ENCODE measurements at places on chromosomes 12 and 14.

GRCh38 chr14:105203057-105203531, 22.0 kb upstream of the NUDT14 start:
- DNase-seq = peak; percentile 69

DNA sequence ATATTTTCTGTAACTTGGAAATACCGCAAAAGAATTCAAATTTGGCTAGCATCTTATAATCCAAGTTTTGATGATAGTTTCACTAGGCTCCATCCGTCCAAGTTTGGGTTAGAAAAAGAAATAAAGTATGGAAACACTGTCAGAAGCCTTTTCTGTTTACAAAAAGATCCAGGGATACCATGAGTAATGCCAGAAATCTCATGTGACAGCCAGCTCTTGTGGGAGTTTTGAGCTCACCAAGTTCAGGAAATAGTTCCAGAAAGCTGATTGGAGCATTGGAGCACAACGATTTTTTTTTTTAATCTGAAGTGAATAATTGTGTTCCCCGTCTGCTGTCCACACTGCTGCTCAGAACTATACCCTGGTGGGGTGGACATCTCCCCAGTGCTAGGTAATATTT, 229.7 kb upstream of the NPAS3 start:
- peak; percentile 88 for DNase-seq

GRCh38 chr12:11862798-11863197, 207.9 kb upstream of the BCL2L14 start:
- peak; percentile 23 for DNase-seq

DNA sequence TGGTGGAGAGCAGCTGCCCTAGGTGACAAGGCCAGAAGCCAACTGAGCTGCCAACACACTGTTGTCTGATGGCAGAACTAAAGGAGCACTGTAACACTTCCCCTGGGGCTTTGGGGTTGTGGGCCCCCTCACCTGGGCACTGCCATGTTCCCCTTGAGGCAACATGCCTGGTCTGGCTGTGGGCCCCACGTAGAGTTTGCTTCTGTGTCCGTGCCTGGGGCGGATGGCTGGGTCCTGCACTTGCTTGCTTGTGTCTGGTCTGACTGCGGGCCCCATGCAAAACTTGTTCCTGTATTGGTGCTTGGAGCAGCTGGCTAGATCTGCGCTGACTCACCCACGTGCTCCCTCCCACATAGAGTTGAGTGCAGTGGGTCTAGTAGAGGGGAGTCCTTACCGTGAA, 78.4 kb downstream of the MNAT1 start:
- no peak for DNase-seq

- DNase-seq = no peak
These were observed 50.6 kb upstream of the FLRT2 start for GRCh38 chr14:85479306-85479705.

GRCh38 chr12:75720812-75721641, 209.6 kb upstream of the KRR1 start:
- no peak for DNase-seq

GRCh38 chr12:100698518-100698917, 96.1 kb upstream of the ANO4 start:
- DNase-seq = no peak

GRCh38 chr12:101004898-101005297, 205.1 kb downstream of the SLC5A8 start:
- DNase-seq = peak; percentile 35

DNA sequence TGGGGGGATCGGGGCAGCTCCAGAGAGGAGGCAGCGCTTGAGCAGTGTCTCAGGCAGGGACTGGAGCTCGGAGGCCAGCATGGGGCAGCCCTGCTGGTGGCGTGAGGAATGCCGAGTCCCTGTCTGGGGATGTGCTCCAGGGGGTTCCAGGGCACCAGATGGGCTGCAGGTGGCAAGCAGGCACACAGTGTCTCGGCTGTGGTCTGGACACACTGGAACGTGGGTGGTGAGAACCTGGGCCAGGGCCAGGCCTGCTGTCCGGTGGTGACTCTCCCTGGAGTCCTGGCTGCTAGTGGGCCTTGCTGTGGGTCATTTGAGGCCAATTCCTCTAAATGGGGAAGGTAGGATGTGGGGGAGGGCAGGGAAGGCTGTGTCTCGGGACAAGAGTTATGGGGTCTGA, 199.4 kb upstream of the RTL1 start:
- DNase-seq = no peak

GRCh38 chr12:95130096-95130495, 56.7 kb upstream of the NR2C1 start:
- DNase-seq = peak; percentile 44

DNA sequence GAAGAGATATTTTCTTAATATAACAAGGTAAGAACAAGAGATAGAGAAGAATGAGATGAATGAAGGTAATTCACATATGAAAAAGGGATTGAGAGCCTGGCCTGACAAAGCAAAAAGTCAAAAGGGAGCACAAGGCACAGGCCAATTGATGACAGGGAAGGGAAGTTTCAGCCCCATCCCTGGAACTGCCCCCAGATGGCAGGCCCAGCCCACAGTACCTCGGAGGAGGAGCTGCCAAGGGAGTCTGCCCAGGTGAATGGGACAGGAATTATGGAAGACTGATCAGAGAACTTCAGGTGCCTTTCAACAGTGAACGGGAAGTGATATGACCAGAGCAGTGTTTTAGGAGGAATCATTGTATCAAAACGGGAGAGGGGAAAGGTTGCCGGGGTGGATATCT, 15.7 kb downstream of the SNRPF start:
- no peak for DNase-seq

- no peak for DNase-seq
These were observed 211.6 kb downstream of the KIF26A start for GRCh38 chr14:104349950-104350349.

DNA sequence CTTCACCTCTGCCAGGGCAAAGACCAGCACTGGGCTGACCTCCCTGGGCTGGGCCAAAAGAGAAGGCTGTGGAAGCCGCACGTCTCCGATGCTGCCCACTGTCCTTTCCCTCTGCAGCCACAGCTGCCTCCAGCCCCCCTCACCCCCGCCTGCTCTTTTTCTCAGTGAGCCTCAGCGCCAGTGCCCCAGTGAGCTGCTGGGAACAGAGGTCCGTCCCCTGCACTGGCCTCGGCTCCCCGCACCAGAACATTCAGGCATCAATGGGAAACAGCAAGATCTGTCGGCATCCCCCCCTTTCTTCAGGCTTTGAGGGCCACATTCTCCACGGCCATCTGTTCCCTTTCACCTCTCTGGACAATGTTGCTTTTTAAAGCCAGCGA, 398.1 kb downstream of the ZFP36L1 start:
- DNase-seq = no peak

DNA sequence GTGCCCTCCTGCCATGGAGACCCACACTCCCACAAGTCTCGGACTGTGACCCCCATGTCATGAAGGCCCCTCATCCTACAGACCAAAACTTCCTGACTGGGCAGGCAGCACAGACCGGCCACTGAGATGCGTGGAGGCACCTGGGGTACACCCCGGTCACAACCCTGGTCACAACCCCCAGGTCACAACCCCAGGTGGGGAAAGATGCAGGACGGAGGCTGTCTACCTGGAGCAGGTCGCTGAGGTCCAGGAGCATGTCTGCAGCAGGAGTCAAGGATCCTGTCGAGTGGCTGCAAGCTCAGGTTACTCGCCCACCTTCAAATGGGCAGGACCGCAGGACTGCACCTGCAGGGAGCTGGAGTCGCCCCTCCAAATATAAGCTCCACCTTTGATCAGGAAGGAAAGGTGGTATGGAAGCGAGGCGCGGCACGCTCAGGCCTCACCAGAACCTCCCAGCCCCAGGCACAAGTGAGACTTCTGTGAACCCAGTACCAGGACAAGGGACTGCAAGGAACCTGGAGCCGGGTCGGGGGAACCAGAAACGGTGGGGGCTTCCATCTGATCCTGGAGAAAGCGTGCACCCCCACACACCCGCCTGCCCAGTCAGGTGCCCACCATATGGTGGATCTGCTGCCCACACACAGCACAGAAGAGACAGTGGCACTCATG, 8.1 kb downstream of the BTBD6 start:
- no peak for DNase-seq

Measured in EH (cell line).